ENCODE measurements at places on chromosomes 16 and 17.
A peak's percentile ranks its signal among the peaks of the same experiment; 100 is the strongest.

- DNase-seq: no peak
These were observed 45.0 kb downstream of the SCNN1G start for GRCh38 chr16:23227529-23227928.

DNA sequence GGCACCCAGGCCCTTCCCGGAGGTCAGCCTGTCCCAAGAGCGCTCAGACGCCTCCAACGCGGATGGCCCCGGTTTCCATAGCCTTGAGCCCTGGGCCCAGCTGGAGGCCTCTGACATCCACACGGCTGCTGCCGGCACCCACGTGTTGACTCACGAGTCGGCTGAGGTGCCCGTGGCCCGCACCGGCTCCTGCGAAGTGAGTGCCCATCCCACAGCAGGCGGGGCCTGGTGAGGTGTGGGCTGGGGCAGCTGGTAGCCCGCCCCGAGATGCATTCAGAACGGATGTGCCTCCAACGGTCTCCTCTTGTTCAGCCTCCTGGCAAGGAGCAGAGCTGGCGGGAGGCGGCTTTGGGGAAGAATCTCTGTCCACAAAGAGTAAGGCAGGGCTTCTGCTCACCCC lies 2.7 kb downstream of the WDR90 start:
- no peak for DNase-seq

DNA sequence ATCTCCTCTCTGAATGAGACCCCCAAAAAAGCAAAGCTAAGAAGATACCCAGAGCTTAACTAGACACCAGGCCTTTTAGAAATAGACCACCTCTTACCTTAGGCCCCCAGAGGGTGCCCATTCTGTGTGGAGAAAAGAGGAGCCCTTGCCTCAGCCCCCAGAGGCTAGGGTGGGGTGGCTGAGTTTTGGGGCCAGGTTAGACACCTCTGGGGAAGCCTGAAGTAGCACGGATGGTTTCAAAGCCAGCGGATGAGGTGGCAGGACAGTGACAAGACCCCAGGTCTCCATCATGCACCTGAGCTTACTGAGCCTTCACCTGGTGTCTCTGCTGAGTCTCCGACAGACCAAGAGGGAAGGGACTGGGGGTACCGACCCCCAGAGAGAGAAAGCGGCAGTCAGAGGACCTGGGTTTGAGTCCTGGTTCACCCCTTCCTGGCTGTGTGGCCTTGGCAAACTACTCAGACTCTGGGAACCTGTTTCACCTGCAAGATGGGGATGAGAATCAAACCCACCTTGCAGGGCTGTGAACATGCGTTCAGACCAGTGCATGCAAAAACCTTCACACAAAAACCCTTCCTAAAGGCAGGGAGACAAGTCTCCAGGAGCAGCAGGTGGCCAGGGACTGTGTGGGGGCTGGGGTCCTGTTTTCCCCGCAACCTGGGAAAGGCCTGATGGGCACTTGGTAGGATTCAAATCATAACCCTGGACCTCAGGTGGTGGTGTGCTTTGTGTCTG lies 7.7 kb downstream of the SCGB1C2 start:
- no peak for DNase-seq

DNA sequence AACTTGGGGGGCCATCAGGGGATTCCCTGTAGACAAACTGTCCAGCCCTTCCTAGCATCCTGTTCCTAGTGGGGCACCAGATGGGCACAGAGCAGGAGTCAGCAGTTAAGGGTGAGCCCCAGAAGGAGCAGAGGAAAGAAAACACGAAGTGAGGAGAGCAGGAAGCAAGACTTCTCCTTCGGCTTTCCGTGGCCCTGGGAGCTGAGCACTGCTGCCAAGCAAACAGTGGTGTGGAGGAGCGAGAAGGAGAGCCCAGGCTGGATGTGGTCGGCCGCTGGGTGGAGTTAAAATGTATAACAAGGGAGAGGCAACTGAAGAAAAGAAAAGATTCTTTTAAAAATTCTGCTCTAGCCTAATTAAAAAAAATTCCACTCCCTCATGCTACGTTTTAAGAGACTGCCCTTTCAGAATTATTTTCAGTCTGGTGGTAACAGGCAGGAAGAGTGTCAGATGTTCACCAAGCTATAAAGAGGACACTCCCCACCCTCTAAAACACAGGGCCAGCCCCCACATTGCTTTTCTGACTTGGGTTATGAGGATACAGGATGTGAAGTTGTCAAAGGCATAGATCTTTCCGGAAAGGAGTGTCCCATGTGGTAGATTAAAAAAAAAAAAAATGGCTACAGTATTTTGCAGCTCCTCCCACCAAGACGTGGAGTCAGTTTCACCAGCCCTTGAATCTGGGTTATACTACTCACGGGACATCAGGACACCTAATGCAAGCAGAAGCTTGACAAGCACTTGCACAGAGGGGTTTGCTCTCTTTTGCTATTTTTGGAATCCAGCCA lies 74.9 kb upstream of the ZFHX3 start:
- DNase-seq: peak; percentile 17

DNA sequence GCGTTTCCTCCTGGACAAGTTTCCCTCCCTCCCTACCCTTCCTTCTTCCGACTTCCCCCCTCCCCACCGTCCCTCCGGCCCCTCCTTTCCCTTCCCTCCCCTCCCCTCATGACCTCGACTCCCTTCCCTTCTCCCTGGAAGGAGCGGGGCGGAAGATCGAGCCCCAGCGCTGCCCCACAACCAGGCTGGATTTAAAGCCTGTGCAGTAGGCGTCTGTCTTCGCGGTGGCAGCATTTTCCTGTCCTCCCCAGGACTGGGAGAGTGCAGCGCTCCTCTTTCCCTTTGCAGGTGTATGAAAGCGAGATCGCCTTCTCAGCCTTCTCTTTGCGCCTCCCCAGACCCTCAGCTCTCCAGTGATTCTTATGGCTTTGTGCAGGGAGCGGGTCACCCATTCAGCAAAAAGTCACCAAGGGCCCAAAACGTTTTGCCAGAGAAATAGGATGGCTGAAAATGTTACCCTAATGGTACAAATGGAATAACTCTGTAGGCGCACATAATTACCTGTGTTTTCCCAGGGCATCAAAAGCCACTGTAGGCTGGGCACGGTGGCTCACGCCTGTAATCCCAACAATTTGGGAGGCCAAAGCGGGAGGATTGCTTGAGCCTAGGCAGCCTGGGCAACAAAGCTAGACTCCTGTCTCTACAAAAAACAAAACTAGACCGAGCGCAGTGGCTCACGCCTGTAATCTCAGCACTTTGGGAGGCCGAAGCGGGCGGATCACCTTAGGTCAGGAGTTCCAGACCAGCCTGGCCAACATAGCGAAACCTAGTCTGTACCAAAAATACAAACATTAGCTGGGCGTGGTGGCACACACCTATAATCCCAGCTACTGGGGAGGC lies 40.8 kb downstream of the SLFN12L start:
- DNase-seq: no peak

GRCh38 chr17:5607946-5608345 lies 23.6 kb upstream of the NLRP1 start:
- DNase-seq: no peak

- DNase-seq: no peak
These were observed 96.9 kb downstream of the RAB11FIP4 start for GRCh38 chr17:31488264-31488981.

DNA sequence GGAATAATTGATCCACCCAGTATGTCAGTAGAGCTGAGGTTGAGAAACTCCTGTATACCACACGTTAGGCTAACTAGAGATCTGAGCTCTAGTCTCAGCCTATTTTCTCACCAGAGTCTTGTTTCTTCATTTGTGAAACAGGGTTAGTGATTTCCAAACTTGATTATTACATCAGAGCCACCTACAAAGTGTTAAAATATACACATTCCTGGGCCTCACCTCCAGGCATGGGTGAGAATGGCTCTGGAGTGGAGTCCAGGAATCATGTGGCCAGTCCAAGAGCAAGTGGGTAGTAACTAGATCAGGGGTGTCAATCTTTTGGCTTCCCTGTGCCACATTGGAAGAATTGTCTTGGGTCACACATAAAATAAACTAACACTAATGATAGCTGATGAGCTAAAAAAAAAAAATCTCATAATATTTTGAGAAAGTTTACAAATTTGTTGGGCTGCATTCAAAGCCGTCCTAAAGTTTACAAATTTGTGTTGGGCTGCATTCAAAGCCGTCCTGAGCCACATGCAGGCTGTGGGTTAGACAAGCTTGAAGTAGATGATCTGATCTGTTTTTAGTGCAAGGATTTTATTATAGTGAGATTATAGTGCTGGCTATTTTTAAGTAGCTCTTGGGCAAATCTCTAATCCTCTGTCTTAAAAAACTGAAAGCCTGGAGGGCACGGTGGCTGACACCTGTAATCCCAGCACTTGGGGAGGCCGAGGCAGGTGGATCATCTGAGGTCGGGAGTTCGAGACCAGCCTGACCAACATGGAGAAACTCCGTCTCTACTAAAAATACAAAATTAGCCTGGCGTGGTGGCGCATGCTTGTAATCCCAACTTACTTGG lies 20.4 kb downstream of the PRCD start:
- DNase-seq: peak; percentile 0

- DNase-seq: no peak
These were observed 218.7 kb downstream of the RPTOR start for GRCh38 chr17:80763293-80763867.

DNA sequence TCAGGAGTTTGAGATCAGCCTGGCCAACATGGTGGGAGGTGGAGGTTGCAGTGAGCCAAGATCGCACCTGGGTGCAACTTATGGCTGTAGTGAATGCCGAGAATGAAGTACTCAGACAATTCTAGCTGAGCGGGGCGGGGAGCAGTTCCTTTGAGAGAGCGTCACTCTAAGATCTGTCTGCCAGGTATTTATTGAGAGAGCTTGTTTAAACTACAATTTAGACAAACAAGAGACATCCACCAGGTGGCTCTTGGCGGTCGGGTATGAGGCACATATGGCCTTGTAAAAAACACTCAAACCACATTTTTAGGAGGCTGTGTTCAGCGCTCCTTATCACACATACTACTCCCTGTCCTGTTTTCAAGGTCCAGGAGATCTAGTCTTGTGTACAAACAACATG lies 40.6 kb upstream of the CDH1 start:
- no peak for DNase-seq

- DNase-seq: peak; percentile 90
These were observed 910 bp downstream of the WBP2 start for GRCh38 chr17:75854101-75854748.

GRCh38 chr16:1131378-1131994 lies 21.4 kb upstream of the CACNA1H start:
- no peak for DNase-seq

GRCh38 chr17:30824002-30824355 lies 513 bp downstream of the CRLF3 start:
- DNase-seq: peak; percentile 52

DNA sequence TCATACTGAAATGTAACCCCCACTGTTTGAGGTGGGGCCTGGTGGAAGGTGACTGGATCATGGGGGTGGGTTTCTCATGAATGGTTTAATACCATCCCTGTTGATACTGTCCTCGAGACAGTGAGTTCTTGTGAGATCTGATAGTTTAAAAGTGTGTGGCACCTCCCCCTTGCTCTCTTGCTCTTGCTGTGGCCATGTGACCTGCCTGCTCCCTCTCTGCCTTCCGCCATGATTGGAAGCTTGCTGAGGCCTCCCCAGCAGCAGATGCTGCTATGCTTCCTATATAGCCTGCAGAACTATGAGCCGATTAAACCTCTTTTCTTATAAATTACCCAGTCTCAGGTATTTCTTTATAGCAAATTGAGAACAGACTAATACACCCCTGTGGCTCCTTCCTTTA lies 40.6 kb downstream of the STAT3 start:
- no peak for DNase-seq

- DNase-seq: no peak
These were observed 16.1 kb downstream of the WIPI1 start for GRCh38 chr17:68441070-68441770.

- no peak for DNase-seq
These were observed 14.2 kb downstream of the OSBPL7 start for GRCh38 chr17:47807421-47807820.

GRCh38 chr17:79861413-79862216 lies 22.4 kb upstream of the CBX4 start:
- DNase-seq: no peak
